ENCODE measurements at places on chromosomes 5 and 9. TPM values are rescaled to one million over a fixed set of nuclear protein-coding genes. Genes with fewer than 3 reads are reported as not detected.

DNA sequence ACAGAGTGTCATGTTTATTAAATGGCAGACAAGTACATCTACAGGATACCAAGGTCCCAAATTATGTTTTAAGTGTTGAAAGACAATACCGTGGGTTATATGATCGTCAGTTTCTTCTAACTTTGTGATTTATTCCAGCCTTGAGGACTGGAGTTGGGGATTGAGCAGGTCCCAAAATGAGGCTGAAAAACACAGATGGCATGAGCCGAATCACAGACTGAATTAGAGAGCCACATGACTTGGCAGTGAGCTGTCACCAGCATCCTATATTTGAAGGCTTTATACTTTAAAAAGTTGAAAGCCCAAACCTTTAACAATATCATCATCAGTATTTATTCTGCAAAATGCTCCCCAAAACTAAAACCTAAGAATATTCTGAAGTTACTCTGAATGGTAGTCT, 79.4 kb downstream of the ADAMTS16 start:
- DNase-seq: no peak

Gene BTNL9
- total RNA-seq: 19.1 TPM

DNA sequence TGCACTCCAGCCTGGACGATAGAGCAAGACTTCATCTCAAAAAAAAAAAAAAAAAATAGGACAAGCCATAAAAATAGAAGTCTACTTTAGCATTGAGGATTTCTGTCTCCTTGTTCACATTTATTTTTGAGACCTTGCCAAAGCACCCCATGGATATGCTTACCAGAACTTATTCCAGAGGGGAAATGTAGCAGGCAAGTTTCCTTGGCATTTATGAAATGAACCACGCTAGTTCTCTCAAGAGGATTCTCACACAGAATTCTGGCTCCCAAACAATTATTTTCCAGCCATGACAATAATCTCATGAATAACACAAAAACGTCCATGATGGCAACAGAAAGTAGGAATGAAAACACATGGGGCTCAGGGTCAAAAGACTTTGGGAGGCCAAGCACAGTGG, 23.4 kb upstream of the GPX8 start:
- no peak for DNase-seq

DNA sequence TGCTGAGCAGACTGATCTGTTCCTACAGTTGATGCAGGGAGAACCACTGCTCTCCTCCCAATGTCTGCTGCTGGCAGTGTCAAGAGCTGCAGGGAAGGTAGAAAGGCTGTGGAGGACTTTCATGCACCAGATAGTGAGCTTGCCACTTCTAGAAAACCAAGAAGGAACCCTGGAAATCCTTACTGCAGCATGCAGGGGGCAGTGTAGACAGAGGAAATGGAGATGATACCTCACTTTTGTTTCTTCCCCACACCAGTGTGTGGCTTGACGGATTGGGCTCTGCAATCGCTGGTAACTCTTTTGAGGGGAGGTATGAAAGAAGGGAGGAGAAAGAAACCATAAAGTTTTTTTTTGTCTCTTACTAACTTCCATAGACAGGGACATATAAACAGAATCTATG, 480.7 kb downstream of the DMAC1 start:
- no peak for DNase-seq

GRCh38 chr9:34519321-34520020, 3.3 kb downstream of the ENHO start:
- DNase-seq: no peak

Gene PHF2
- 54.5 TPM for total RNA-seq

Measured in uterus (tissue), 4 donors.